ENCODE measurements at places on chromosomes 16 and 17.

- no peak for DNase-seq
Measured at GRCh38 chr16:85605912-85606841, 6.9 kb upstream of the GSE1 start.

- peak; percentile 68 for DNase-seq
Measured at GRCh38 chr17:1783834-1784611, 22.2 kb downstream of the SERPINF1 start.

DNA sequence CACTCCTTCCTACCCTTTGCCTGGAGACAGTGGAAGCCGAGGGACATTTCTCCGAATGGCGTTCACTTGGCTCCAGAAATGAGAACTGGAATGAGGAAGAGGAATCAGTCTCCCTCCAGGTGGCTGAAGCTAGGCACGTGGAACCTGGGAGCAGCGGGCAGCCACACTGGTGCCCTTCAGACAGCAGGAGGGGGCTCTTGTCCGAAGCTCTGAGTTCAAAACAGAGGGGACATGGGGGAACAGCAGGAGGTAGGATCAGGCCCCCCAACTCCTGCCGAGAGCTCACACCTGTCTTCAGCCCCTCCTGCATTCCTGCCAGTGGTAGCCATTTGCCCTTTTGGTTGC, 41.5 kb downstream of the TMEM235 start:
- DNase-seq = no peak

DNA sequence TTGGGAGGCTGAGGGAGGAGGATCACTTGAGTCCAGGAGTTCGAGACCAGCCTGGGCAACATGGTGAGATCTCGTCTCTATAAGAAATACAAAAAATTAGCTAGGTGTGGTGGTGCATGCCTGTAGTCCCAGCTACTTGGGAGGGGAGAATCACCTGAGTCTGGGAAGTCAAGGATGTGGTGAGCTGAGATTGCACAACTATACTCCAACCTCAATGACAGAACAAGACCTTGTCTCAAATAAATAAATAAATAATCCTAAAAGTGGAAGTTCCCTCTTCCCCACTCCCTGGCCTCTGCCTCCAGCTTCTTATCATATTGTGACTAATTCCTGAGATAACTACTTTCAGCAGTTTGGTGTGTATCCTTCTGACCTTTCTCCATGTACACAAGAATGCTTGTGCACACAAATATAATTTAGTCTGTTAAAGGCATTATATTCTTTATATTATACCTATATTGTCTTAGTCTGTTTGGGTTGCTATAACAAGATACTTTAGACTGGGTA, 23.5 kb upstream of the DNAJA2 start:
- DNase-seq = no peak

- DNase-seq = peak; percentile 37
Measured at GRCh38 chr16:52976539-52977167, 76.0 kb downstream of the CHD9NB start.

GRCh38 chr17:8442310-8442709, 6.6 kb downstream of the NDEL1 start:
- no peak for DNase-seq

DNA sequence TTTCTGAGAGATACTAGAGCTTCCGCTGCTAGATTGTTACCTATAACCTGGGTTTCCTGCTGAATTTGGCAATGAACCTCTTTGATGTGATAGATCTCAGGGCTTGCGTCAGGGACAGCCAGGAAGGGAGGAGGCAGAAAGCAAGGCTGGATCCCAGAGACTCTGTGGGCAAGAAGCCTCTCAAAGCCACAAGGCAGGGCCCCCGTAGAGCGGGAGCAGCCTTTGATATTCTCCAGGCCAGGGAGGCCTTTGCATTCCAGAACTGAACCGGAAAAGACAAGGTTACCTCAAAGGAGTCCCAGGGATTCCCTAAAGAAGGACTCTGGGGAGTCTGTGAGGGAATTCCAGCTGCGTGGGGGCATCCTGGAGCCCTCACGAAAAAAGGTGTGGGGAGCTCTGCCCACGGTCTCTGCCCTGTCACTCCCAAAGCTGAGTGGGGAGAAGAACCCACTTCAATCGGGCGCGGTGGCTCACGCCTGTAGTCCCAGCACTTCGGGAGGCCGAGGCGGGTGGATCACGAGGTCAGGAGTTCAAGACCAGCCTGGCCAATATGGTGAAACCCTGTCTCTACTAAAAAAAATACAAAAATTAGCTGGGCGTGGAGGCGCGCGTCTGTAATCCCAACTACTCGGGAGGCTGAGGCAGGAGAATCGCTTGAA, 14.3 kb upstream of the SCIMP start:
- no peak for DNase-seq

GRCh38 chr17:7258731-7259554, 3.3 kb downstream of the CLDN7 start:
- no peak for DNase-seq

DNA sequence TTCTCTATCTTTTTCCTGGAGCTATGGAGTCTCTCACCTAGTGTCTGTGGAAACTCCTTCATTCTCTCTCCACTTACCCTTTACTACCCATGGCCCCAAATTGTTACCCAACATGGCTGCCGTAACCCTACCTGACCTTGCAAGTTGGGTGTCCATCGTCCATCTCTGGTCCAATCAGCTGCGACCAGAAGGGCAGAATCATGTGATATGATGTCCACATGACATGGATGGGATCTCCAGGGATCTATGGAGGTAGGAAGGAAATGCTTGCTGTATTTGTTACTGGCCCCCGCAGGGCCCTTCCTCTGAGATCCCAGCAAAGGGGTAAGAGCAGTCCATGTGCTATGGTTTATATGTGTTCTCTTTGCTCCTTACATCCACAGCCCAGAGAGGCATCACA, 8.0 kb upstream of the DRC7 start:
- peak; percentile 70 for DNase-seq

DNA sequence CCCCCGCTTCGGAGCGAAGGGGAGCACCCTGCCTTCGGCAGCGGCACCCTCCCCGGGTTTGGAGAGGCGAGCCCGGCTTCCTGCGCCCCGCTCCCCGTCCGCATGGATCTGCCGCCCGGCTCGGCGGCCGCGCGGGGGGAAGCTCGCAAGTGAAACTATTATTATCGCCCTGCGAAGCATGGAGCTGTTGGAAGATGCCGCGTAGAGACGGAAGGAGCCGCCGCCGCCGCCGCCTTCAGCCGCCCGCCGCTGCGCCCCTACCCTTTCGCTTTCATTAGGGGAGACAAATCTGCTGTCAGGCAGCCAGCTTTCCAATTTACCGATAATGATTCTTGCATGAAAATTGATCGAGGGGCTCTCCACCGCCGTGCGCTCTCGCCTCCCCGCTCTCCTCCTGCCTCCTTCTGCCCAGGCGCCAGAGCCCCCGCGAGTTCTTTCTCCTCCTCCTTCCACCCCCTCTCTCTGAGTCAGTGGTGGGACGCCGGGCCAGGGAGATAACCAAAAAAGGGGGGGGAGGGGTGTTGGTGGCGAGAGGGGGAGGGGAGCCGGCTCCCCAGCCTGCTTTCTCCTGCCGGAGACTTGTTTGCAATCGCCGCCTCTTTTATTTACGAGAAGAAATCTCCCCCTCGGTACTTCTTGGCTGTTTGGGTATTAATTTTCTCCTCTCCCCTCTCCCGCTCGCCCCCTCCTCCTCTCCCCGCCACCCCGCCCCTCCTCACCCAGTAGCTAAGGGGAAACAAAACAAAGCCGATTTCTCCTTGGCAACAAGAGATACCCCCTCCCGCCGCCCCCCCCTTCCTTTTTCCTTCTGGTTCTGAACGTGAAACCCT, 58.0 kb upstream of the GSE1 start:
- peak; percentile 69 for DNase-seq

GRCh38 chr16:14372471-14372870, 257.6 kb downstream of the PARN start:
- no peak for DNase-seq

DNA sequence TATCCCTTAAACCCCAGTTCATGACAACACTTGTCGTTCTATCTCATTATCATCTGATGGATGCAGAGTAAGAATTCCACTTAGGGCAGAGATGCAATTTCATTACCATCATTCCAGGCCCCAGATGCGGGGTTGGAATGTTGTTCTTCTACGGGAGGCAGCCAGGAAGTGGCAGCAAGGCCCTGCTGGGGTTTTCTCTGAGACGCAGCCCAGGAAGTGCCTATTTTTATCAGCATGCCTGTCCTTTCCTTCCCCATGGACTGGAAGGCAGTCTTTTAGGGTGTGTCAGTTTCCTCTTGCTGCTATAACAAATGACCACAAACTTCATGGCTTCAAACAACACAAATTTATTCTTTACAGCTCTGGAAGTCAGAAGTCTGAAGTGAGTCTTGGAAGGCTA, 246.6 kb upstream of the DYNLRB2 start:
- no peak for DNase-seq

DNA sequence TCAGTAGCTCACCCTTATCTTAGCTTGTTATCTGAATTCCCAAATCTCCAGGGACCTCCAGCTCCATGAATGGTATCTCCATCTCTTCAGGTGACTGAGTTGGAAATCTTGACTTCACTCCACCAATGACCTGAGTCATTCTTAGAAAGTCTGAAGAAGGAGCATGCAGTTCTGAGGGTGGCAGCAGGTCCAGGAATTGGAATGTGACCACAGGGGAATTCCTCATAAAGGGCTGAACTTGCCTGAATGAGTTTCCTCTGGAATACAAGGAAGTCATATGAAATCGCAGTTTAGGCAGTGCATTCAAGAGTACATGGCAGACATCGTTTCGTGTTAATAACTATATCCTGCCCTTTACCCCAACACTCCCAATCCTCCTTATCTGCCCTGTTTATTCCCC, 12.5 kb upstream of the PYY start:
- peak; percentile 29 for DNase-seq

- no peak for DNase-seq
Measured at GRCh38 chr16:27549464-27549745, 308 bp downstream of the GTF3C1 start.
